ENCODE measurements at places on chromosomes 4 and X. TPM values are rescaled to one million over a fixed set of nuclear protein-coding genes. Genes with fewer than 3 reads are reported as not detected.
A peak's percentile ranks its signal among the peaks of the same experiment; 100 is the strongest.

DNA sequence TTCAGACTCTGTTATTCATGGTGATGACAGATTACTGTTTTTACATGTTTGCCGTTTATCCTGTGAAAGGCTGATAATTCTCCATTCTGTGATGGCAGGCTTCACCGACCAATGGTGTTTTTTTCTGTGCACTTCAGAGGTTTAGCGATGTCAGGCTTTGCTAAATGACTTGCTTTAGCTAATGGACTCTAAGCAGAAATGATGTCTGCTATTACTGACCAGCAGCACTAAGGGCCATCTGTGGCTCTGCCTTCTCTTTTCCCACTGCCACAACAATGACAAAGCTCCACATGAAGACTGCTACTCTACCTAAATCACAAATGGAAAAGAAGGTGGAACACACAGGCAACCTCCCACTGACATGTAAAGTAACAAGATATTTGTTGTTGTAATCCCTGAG lies 68.4 kb upstream of the ALB start:
- no peak for DNase-seq
- H3K36me3 ChIP-seq, result no peaks in the 10 kb centered on the region
- no peak overlapping the region for H3K4me3 ChIP-seq

- no peaks in the 10 kb centered on the region for H3K4me1 ChIP-seq
- H3K36me3 ChIP-seq, result no peaks in the 10 kb centered on the region
These were observed 999.1 kb downstream of the STPG2 start for GRCh38 chr4:97144199-97144598.

DNA sequence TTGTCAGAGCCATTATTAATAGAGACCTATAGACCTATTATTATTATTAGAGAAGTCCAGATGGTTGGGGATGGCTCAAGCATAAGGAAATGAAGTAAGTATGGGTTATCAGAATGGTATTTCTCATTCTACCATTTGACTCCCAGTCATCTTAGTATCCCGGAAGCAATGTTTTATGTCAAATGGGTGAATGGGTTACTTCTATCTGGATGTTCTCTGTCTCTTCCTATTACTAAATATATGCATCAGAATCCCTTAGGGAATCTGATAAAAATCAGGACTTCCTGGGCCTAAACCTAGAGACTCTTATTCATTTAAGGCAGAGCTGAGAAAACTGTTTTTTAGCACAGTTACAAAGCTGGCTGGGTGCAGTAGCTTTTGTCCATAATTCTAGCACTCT lies 149.9 kb downstream of the SLC10A7 start:
- no peak overlapping the region for H3K4me3 ChIP-seq
- H3K27me3 ChIP-seq, result no peaks in the 10 kb centered on the region
- no peak overlapping the region for H3K27ac ChIP-seq
- no peaks in the 10 kb centered on the region for H3K4me1 ChIP-seq

SSX4B gene
- not detected for total RNA-seq

PAGE4 gene
- total RNA-seq, result 0.80 TPM

TACR3 gene
- not detected for total RNA-seq

GRCh38 chr4:189098932-189099696 lies 841.6 kb upstream of the FRG1 start:
- no peaks in the 10 kb centered on the region for H3K4me1 ChIP-seq
- H3K27ac ChIP-seq, result no peak overlapping the region
- DNase-seq, result no peak
- H3K4me3 ChIP-seq, result no peak overlapping the region
- no peaks in the 10 kb centered on the region for H3K36me3 ChIP-seq

GRCh38 chr4:110059556-110060191 lies 138.7 kb downstream of the ELOVL6 start:
- no peaks in the 10 kb centered on the region for H3K36me3 ChIP-seq
- DNase-seq, result no peak
- no peak overlapping the region for H3K27ac ChIP-seq
- no peak overlapping the region for H3K4me3 ChIP-seq

LRP2BP gene
- 0.71 TPM for total RNA-seq

ETDA gene
- not detected for total RNA-seq

GRCh38 chrX:138856881-138857604 lies 145.5 kb upstream of the FGF13 start:
- H3K36me3 ChIP-seq, result no peaks in the 10 kb centered on the region
- no peaks in the 10 kb centered on the region for H3K4me1 ChIP-seq
- H3K27me3 ChIP-seq, result no peaks in the 10 kb centered on the region
- no peak overlapping the region for H3K4me3 ChIP-seq
- DNase-seq, result no peak

KLHL13 gene
- total RNA-seq, result 4.9 TPM

DNA sequence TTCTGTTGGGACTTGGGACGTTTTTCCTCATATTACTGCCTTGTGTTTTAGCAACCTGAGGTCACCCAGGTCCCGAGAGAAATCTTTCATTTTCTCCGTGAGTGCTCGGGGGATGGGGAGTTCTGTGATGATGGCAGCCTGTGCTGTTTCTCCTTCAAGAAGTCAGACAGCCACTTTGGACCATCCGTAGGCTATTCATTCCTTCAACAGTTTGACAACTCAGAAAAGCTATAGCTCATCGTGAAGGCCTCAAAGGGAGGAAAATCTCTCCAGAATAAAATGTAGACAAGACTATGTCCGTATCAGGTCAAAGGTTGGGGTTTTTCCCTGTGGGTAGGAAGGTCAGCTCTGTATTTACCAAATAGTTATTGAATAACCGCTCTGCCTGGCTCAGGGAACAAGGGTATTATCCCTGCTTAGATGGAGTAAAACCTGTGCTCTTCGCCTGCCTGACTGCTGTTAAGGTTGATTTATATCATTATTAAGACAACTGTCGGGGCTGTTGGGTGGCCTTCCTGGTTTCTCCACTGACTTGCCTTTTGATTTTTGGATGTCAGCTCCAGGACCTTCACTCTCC lies 36.6 kb downstream of the FAM114A1 start:
- H3K27me3 ChIP-seq, result no peaks in the 10 kb centered on the region
- no peak for DNase-seq
- H3K4me3 ChIP-seq, result no peak overlapping the region
- no peak overlapping the region for H3K27ac ChIP-seq
- H3K36me3 ChIP-seq, result no peaks in the 10 kb centered on the region

DNA sequence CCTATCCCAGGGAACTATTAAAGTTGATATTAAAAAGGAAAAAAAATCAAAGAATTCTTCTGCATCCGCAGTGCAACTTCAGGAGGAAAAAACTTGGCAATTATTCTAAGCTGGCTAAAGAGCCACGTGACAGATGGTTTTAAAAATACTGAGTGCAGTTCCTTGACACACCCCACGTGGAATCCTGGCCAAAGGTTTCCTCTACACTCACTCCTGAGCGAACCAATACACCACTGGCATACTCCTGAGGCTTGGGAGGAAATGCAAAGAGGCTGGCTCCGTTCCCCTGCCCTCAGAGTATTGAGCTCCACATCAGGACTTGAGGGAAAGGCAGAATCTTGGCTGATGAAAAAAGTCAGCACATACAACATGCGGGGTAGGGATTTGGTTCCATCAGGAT lies 133.8 kb upstream of the ATP6AP2 start:
- no peaks in the 10 kb centered on the region for H3K27me3 ChIP-seq
- H3K4me1 ChIP-seq, result no peaks in the 10 kb centered on the region
- no peaks in the 10 kb centered on the region for H3K36me3 ChIP-seq
- H3K4me3 ChIP-seq, result no peak overlapping the region
- no peak overlapping the region for H3K27ac ChIP-seq

DNA sequence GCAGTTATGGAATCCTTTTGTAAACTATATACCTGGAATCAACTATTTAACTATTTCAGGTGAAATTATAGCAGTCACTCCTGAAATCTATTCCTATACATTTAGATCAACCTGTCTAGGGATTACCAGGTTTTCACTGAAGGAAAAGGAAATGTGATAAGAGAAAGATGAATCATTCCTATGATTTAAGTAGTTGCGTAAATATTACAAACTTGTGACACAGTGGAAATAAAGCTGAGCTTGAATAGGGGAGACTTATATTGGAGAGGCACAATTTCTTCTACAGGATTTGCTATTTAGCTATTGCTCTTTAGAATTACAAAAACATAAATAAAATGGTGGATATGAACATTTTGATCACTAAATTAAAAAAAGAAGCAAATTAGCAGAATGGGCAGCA lies 284.1 kb upstream of the EPHA5 start:
- H3K4me1 ChIP-seq, result no peaks in the 10 kb centered on the region
- no peaks in the 10 kb centered on the region for H3K27me3 ChIP-seq
- no peak overlapping the region for H3K4me3 ChIP-seq

DNA sequence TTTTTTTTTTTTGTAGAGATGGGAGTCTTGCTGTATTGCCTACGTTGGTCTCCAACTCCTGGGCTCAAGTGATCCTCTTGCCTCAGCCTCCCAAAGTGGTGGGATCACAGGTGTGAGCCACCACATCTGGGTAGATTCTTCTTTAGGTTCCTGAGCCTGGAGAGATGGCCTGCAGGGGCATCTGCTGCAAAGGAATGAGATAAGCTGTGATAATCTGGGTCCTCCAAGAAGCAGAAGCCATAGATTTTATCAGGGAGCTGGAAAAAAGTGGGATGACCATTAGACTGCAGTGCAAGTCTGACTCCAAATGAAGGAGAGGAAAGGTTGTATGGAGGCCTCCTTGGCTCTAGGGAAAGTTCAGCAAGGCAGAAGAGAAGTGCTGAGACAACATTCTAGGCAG lies 19.0 kb upstream of the ACSL1 start:
- DNase-seq, result no peak
- no peaks in the 10 kb centered on the region for H3K4me1 ChIP-seq
- H3K27me3 ChIP-seq, result no peaks in the 10 kb centered on the region
- no peak overlapping the region for H3K4me3 ChIP-seq

- H3K4me1 ChIP-seq, result no peaks in the 10 kb centered on the region
- H3K27me3 ChIP-seq, result no peaks in the 10 kb centered on the region
- no peak for DNase-seq
- no peak overlapping the region for H3K27ac ChIP-seq
These were observed 502.1 kb upstream of the NR3C2 start for GRCh38 chr4:148944136-148944838.

DNA sequence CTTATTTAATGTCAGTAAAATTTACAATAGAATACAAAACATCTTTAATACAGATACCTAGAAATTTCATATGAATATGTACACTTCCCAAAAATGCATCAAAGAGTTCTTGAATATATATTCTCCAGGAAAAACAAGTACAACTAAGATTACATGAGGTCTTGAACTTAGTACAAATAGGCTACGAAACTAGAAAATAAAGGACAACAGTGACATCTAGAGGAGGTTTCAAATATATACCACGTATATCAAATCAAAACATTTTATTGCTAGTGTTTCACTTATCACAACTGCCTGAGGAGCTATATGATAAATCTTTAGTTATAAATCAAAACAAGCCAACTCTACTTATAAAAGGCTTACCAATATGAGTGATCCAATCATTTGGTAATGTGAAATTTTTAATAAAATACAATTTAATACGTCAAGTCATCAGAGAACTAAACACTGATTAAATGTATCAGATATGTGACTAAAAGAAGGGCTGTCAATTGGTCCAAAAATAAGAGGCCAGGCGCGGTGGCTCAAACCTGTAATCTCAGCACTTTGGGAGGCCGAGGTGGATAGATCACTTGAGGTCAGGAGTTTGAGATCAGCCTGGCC lies 36.6 kb downstream of the ANAPC10 start:
- H3K4me3 ChIP-seq, result no peak overlapping the region
- no peaks in the 10 kb centered on the region for H3K4me1 ChIP-seq
- H3K27ac ChIP-seq, result no peak overlapping the region
- peak; percentile 78 for DNase-seq
- no peaks in the 10 kb centered on the region for H3K27me3 ChIP-seq

DAPP1 gene
- total RNA-seq, result 24.4 TPM

GPRASP2 gene
- 9.6 TPM for total RNA-seq

GRCh38 chrX:40148385-40149285 lies 50.9 kb upstream of the BCOR start:
- peak; percentile 53 for DNase-seq
- no peaks in the 10 kb centered on the region for H3K36me3 ChIP-seq
- H3K4me1 ChIP-seq, result peaks cover 88% of the 10 kb centered on the region
- H3K27ac ChIP-seq, result no peak overlapping the region
- H3K4me3 ChIP-seq, result no peak overlapping the region

ANK2 gene
- 14.7 TPM for total RNA-seq

GRCh38 chr4:102819588-102820365 lies 7.6 kb downstream of the UBE2D3 start:
- H3K27ac ChIP-seq, result no peak overlapping the region
- peaks cover 3% of the 10 kb centered on the region for H3K36me3 ChIP-seq
- H3K4me3 ChIP-seq, result no peak overlapping the region
- no peak for DNase-seq
- no peaks in the 10 kb centered on the region for H3K27me3 ChIP-seq
- H3K4me1 ChIP-seq, result peaks cover 3% of the 10 kb centered on the region

SULT1E1 gene
- total RNA-seq, result 7.8 TPM

SMIM43 gene
- 0.24 TPM for total RNA-seq

DNA sequence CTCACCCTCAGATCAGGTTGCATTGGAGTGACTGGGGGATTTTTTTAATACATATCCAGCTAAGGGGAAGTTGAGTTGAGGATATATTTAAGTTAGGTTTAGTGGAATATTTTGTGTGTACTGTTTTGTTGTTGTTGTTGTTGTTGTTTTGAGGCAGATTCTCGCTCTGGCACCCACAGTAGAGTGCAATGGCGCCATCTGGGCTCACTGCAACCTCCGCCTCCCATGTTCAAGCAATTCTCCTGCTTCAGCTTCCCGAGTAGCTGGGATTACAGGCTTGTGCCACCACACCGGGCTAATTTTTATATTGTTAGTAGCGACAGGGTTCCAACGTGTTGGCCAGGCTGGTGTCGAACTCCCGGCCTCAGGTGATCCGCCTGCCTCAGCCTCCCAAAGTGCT lies 38.6 kb upstream of the ATP6AP2 start:
- H3K27me3 ChIP-seq, result no peaks in the 10 kb centered on the region
- no peak for DNase-seq
- H3K4me1 ChIP-seq, result peaks cover 15% of the 10 kb centered on the region
- no peaks in the 10 kb centered on the region for H3K36me3 ChIP-seq
- H3K4me3 ChIP-seq, result no peak overlapping the region

GRCh38 chr4:30258949-30259348 lies 461.2 kb upstream of the PCDH7 start:
- H3K4me3 ChIP-seq, result no peak overlapping the region
- no peaks in the 10 kb centered on the region for H3K27me3 ChIP-seq
- no peak overlapping the region for H3K27ac ChIP-seq
- H3K4me1 ChIP-seq, result no peaks in the 10 kb centered on the region

GRCh38 chr4:89939546-89939945 lies 44.9 kb downstream of the MMRN1 start:
- H3K4me3 ChIP-seq, result no peak overlapping the region
- H3K4me1 ChIP-seq, result no peaks in the 10 kb centered on the region
- DNase-seq, result no peak
- no peaks in the 10 kb centered on the region for H3K36me3 ChIP-seq
- no peak overlapping the region for H3K27ac ChIP-seq

MID1 gene
- 1.4 TPM for total RNA-seq

GLUD2 gene
- 0.71 TPM for total RNA-seq

GRCh38 chr4:150342945-150343344 lies 239.0 kb upstream of the MAB21L2 start:
- H3K4me3 ChIP-seq, result no peak overlapping the region
- no peak overlapping the region for H3K27ac ChIP-seq
- peaks cover 4% of the 10 kb centered on the region for H3K36me3 ChIP-seq
- no peaks in the 10 kb centered on the region for H3K4me1 ChIP-seq

GRCh38 chr4:31662951-31663350 lies 942.8 kb downstream of the PCDH7 start:
- DNase-seq, result no peak
- no peaks in the 10 kb centered on the region for H3K27me3 ChIP-seq
- H3K4me3 ChIP-seq, result no peak overlapping the region
- H3K27ac ChIP-seq, result no peak overlapping the region

PCDH7 gene
- 2.4 TPM for total RNA-seq

MYOZ2 gene
- total RNA-seq, result 0.33 TPM

MAGEA4 gene
- not detected for total RNA-seq
